NCI-H2029 treated with DMSO at 0.1 percent for 48 hours (cell line): ENCODE measurements at places on chromosomes 3 and 15.

GRCh38 chr15:79047676-79048439 is 42.7 kb downstream of the RASGRF1 start:
- no peak for DNase-seq

- no peak for DNase-seq
Measured at GRCh38 chr3:125054449-125055329, 1.1 kb downstream of the HEG1 start.

GRCh38 chr15:51908316-51908715 is 63.3 kb downstream of the LEO1 start:
- no peak for DNase-seq

- DNase-seq, result peak; percentile 9
Measured at GRCh38 chr3:122310361-122310760, 14.7 kb upstream of the CSTA start.

DNA sequence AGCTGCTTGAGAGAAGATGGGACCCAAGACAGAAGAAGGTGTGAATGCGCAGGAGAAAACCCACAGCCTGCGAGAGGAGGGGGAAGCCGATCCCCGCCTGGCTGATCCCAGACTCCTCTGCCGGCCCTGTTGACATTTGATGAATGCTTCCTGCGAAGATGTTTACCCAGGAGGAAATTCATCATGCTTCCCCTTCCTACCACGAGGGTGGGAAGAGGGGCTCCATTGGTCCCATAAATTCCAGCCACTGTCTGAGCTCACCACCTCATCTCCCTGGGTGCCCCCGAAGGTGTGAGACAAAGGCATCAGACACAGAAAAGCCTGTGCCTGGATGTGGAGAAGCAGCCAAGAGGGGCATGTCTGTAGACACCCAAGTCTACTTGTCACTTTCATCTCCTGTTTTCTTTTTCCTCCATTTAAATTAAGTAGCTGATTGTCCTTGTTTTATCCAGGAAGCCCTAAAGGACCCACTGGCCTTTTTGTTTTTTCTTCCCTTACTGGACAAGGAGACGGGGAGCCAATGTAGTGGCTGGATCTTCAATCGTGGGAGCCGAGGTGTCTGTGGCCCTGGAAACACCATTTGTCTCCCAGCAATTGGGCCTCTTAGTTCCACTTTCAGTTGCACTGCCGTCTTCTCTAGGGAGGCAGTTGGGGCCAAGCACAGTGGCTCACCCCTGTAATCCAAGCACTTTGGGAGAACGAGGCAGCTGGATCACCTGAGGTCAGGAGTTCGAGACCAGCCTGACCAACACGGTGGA is 95.3 kb upstream of the HES1 start:
- DNase-seq, result no peak

DNA sequence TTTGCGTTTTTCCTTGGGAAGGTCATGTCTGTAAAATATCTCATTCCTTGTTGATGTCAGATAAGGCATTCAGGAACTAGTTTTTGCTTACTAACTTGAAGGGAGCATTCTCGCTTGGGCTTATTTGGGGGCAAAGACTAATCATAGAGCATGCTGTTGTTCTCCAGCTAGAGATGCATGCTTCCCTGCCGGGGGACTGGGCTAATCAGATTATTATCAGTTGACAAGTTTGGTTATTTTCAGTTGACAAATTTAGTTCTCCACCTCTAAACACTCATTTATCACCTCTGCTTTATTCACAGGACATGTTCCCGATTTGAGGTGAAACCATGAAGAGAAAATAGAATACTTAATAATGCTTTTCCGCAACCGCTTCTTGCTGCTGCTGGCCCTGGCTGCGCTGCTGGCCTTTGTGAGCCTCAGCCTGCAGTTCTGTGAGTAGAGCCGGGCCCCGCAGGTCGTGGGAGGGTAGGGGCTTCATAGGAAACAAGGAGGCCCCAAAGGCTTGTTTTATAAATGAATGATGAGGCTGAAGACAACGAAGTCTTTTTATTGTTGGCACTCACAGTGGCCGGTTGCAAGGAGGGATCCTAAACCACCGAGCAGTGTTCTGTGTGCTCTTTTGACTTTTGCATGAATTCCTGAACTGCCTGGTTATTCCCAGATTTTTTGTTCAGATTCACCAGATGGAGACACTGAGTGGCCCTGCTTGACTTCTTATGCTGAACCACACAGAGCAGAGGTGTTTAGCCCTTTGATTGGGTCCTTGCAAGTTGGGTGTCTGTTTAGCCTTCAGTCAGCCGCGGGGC is 28.4 kb downstream of the PXYLP1 start:
- DNase-seq, result no peak

DNA sequence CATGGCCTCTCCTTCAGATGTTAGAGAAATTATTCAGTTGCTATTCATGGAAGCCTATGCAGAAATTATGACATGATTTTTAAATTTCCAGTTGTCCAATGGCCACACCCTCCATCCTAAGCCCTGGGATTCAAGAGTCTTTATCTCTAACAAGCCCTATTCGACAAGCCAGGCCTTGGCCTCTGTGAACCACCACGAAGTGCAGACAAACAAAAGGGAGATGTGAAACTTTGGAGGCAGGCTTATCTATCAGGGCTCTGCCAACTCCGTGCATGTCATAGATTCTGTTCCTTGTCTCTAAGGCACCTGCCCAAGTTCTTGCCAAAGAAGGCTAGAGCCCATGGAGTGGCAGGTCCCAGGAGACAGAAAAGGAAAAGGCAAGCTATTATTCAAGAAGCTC is 212.4 kb upstream of the ADAMTS9 start:
- no peak for DNase-seq

GRCh38 chr3:164408326-164408725 is 670.0 kb downstream of the SI start:
- DNase-seq, result no peak

DNA sequence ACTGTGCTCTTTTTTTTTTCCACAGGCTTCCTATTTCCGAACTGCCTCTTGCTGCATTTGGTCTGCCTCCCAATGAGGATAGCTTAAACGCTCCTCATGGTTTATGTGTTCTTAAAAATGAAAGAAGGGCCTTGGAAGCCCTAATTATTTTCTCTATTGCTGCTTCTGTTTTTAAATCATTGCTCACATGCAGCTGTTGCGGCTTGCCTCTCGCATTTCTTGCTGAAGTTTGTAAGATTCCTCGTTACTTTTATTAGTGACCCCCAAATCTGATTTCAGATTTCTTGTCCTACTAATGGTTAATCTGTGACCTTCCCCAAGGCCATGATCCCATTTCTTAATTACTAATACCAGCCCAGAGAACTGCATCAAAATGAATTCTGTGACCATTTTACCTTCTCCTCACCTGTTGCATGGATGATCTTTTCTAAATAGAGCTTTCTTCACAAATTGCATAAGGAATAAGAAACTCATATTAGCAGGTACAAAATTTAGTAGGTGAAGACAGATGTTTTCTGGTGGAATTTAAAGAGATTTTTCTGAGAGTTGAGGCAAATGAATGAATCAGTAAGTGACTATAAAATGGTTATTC is 1.8 kb downstream of the UBE2E1 start:
- DNase-seq, result peak; percentile 25

DNA sequence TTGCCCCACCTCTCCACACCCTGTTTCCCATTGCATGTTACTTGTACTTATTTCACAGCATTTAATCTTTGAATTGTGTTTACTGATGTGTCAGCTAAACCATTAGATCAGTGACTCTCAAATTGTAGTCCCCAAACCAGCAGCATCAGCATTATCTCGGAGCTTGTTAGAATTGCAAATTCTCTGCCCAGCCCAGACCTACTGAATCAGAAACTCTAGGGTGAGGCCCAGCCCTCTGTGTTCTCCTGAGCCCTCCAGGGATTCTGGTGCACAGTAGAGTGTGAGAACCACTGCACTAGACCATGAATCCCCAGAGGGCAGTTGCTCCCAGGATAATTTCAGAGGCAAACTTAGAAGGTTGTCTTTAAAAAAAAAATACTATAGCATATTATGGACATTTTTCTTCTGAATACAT is 13.0 kb downstream of the PLD1 start:
- no peak for DNase-seq

DNA sequence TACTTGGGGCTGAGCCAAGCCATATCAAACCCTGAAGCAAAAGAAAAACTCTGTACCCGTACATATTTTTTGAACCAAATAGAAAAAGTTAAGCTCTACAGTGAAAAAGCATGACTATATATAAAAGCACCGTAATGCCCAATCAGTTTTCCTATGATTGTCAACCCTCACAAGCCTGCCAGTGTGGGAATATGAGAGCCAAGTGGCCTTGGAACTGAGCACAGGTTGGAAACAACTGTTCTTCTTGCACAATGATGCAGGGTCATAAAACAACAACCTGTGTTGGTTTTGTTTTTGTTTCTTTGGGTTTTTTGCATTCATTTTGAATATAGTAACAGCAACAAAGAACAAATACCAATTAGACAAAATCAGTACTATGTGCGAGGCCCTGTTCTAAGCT is 3.5 kb upstream of the ERC2 start:
- DNase-seq, result no peak

DNA sequence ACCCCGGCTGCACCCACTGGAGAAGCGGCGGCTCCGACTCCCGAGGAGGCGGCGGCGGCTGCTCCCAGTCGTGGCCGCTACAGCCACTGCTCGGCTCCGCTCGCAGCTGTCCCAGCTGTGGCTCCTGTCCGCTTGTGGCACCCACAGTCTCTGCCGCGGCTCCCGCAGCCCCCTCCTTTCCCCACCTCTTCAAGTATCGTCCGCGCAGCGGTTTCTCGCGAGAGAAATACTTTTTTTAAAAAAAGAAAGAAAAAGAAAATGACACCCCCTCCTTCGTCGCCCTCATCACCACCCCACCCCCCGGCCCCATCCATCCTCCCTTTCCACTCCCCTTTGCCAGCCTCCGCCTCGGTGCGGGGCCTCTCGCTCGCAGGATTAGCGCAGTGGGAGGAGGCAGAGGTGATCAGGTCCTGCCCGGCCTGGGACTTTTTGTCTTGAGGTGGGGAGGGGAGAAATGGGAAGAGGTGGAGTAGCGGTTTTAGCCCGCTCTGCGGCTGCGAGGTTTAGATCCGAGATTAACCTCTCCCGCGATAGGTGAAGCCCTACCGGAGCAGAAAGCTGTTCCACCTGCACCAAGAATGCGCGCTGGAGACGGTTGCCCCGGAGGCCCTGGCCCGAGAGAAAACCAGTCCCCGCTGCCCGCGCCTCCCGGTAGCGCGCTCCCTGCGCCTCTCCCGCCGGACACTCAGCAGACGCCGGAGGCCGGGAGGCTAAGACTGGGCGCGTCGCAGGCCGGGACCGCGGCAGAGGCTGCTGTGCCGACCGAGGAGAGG is at the start of gene FBN1:
FBN1 (minus strand) TSS at position 152 of the 773 bp plus-strand sequence. CDS start 940 bp downstream, outside the sequence.
- DNase-seq, result no peak
